Fibroblast of the aortic adventitia (primary cell): ENCODE measurements at places on chromosomes 6 and 20. TPM values are rescaled to one million over a fixed set of nuclear protein-coding genes. Genes with fewer than 3 reads are reported as not detected.

The PI16 gene
- total RNA-seq: 1.5 and 6.3 TPM in 2 replicates

DNA sequence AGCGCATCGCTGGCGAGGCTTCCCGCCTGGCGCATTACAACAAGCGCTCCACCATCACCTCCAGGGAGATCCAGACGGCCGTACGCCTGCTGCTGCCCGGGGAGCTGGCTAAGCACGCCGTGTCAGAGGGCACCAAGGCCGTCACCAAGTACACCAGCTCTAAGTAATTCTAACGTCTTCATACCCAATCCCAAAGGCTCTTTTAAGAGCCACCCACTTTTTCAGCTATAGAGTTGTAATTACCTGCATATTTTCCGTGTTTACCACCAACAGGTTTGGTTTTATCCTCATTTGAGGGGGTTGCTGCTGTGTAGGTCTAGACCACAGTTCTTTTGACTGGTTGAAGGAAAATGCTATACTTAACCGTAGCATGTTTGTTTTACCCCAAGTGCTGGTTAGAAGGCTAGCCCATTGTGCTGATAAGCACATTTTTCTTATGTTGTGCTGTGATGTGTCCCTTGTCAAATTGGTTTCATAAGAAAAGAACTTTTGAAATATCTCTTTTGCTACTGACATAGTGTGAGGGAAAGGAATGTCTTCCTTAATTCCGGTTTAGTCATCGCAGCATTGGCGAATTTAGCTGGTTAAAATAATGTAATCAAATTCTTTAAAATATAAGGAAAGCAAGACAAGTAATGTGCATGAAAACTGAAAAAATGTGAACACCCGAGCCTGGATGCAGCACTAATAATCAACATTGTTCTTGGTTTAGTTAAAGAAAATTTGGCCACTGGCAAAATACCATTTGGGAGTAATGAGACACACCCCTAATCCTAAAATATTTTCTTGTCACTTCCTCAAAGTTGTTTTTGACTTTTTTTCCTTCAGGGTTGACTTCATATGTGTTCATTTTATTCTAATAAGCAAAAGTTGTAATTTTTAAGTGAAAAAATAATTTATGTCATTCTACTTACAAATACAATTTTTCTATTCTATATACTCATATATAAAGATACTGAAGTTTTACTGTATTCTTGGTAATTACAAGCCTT is 112.8 kb downstream of the HFE start:
- peak; percentile 42 for DNase-seq

DNA sequence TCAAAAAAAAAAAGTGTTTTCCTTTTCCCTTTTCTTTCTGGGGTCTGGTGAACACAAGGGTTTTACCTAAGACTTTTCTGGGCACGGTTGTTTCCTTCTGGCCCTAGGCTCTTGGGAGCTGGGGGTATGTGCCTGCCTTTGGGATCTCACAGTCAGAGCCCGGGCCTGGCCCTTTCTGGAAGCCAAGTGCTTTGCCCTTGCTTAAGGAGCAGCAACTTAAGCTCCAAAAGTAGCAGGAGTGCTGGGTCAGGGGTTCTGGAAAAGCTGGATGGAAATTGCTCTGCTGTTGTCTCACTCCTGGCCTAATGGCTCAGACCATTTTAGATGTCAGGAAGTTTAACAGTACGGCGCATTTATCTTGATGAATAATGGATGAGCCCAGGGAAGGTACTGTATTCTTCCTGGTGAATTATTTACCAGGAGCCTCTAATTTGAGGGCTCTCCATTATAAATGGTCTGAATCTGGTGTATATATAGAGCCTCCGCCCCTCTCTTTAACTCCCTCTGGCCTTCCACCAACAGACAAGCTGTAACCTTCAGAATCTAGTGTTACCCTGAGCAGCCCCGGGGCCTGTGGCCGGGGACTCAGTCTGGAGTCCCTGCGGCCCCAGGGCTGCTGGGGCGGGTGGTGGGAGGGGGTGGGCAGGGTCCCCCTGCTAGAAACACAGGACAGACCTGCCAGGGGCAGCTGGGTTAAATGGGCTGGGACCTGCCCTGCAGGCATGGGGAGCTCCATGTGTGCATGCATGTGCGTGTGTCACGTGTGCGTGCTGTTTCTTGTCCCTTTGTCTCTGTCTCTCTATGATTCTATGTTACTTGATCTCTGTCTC is 37.5 kb downstream of the PTK7 start:
- DNase-seq: peak; percentile 48

DNA sequence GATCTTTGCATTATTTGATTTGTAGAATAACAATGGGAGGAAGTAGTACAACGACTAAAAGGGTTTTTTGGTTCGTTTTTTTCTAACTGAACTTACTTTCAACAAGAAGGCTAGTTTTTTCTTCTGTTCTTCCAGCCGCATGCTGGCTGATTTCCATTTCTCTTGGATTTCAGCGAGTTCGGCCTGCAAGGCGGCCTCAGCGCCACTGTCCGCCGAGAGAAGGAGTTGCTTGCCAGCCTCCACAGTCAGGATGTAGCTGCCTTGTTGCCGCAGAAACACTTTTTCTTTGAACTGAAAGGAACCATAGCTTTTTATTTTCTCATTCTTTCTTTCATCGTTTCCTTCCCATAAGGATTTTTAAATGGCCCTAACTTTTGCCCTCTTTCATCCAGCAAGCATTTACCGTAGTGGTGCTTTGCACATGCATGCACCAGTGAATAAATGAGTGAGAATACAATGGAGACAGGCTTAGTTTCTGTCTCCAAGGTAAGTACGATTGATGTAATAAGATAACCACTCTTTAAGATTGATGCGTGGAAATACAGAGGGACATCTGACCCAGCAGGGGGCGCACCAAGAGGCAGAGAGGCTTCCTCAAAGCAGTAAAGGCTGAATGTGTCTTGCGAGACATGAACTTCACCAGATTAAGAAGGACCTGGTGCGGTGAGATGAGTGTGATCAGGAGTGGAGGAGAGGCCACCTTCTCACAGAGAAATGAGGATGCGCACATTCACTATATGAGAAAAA is 398.8 kb downstream of the ESR1 start:
- peak; percentile 24 for DNase-seq

The GPR6 gene
- not detected in 2 replicates for total RNA-seq

The FAM162B gene
- total RNA-seq: 1.6 TPM in 1 of 2 replicates, not detected in the other

The LAMA4 gene
- total RNA-seq: 306 and 904 TPM in 2 replicates
